ENCODE measurements at places on chromosomes 16 and 17.
A peak's percentile ranks its signal among the peaks of the same experiment; 100 is the strongest.

GRCh38 chr17:74282587-74283370 lies 8.7 kb downstream of the DNAI2 start:
- DNase-seq, result no peak

DNA sequence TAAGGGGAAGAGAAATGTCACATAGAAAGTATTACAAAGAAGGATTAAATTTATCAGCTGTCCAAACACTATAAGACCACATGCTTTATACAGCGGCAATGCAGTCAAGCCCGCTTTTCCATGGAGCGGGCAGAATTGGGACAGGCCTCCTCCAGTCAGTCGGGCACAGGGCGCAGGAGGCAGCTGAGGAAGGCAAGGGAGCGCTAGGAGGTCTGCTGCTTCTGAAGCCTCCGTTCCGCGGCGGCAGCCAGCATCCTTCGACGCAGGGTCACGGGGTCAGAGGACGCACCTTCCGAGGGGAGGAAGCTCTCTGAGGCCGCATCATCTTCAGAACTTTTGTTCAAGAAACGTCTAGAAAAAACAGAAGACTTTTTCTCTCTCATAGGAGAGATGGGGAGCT lies 62.6 kb downstream of the AMFR start:
- DNase-seq, result no peak

GRCh38 chr17:68207651-68208253 lies 40.1 kb upstream of the AMZ2 start:
- no peak for DNase-seq

DNA sequence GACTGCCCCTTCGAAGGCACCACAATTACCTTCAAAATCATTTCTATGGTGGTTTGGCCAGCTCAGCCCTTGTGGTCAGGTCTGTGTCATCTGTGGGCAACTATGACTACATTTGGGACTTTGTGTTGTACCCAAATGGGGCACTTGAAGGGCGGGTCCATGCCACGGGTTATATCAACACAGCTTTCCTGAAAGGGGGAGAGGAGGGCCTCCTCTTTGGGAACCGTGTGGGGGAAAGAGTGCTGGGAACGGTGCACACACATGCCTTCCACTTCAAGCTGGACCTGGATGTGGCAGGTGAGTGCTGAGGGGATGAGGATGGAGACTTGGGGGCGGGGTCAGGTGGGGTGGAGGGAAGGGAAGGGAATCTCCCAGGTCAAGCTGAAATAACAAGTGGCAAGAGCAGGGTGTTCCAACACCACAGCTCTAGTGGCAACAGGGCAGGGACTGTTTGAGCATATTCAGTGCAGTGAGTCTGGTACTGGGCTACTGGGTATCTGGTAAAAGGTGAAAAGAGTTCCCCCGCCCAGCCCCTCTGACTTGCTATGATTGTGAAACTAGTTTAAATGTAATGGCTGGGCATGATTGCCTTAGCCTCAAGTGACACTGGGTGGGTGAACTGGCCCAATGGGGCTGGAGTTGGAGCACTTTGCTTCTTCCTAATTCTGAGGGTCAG lies 1.7 kb downstream of the AOC2 start:
- no peak for DNase-seq

DNA sequence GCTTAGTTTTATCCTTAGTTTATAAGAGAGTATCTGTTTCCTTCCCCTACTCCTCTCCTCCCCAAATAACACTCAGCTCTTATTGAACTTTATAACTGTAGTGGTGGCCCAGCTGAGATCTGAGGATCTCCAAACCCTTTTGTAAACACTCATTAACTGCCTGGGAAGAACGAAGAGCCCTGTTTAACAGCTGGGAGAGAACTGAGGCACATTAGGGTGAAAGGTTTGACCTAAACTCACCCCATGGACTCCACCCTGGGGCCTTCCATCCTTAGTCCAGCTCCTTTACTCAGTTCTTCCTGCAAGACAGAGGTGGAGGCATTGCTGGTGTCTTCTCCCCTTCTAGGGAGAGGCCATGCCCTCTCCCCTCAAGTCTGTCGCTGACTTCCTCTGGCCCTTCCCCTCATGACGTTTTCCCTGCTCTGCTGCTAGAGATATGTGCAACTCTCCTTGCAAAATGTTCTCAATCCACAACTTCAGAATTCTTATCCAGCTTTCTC lies 1.2 kb upstream of the RARA start:
- DNase-seq, result no peak

DNA sequence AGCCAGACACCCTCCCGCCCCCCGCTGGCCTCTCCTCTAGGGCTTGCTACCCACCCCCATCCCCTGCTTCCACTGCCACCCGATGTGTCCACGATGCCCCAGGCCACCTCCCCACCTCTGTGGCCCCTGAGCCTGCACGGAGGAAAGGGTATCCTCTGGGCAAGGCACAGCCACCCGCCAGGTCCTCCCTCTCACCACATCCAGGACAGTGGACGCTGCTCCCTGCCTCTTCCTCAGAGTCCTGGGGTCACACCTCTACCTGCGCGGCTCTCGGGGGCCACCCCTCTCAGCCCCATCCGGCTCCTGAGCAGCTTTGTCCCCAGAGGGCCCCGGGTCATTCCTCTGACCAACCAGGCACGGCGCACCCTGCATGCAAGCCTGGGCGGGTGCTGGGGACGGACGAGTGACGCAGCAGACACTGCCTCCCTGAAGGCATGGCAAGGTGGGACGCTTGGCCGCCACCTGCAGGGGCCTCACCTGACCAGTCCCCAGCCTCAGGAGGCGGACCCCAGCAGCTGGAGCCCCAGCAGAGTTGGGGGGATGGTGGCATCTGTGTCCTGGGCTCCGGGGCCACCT lies 24.8 kb downstream of the FLYWCH1 start:
- no peak for DNase-seq

DNA sequence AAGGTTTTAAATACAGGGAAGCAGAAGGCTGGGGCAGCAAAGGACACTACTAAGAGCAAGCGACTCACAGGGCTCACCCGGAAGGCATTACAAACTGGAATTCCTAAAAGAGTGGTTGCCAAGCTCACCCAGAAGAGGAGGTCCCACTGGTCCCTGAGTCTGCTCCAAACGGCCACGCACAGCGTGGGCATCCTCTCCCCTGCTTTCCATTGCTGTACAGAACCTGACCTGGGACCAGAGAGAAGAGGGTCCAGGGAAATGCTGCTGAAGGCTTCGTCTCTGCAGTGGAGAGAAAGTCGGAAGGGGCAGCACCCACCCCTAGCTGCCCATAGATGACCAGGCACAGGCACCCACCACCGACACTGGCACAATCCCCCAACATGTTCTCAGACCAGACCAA lies 67.2 kb downstream of the ADCY9 start:
- no peak for DNase-seq

DNA sequence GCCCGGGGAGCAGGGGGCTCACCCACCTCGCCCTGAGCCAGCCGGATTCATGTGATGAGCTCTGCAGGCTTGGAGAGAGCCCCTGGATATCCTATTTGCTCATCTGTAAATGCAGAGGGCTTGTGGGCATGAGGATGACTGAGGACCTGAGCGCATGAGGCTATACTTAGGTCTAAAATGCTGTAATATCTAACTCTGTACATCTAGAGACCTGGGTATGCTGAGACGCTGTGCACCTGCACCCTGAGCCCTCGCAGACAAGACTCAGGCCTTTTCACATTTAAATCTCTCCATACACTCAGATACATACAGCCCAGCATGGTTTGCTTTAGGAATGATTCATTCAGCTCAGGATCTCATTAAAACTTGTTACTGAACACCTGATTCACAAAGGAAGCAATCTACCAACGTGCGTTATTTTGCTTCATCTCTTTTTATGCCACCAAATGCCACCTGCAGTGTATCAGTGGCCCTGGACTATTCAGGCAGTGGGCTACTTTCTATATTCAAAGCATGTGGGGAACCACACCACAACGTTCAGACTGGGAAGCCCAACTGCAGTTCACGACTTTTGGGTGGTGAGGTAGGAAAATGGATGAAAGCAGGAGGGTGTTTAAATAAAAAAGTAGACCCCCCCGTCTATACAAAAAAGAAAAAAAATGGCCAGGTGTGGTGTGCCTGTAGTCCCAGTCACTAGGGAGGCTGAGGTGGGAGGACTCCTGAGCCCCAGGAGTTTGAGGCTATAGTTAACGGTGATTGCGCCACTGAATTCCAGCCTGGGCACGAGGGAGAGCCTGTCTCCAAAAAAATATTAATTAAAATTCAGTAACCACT lies 12.0 kb downstream of the USP7 start:
- no peak for DNase-seq

DNA sequence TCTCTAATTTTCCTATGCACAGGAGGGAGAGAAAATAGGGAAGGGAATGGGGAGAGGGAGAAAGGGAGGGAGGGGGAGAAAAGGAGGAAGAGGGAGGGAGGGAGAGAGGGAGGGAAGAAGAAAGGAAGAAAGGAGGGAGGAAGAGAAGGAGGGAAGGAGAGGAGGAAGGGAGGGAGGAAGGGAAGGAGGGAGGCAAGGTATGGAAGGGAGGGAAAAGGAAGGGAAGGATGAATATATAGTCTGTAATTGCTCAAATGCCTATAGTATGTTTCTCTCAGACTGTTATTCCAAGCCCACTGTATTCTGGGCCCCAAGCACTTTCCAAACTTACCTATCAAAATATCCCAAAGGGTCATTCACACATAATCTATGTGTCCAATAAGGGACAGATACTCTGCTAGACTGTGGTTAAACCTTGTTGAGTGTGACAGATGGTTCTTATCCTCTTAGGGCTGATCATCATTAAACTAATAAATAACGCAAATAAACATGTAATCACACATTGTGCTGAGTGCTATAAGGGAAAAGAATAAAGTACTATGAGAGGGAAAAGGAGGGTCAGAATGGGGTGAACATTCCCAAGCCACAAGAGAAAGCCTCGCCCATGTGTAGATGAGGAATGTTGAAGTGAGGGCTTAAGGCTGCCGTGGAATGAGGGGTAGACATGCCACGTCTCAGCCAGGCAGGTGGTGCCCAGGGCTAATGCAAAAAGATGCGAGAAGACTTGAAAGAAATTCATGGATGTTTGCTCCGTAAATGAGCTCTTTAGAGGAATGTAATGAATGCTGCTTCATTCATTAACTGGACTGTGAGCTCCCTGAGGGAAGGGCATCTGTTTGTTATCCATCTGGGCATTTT lies 30.6 kb downstream of the ASIC2 start:
- no peak for DNase-seq

DNA sequence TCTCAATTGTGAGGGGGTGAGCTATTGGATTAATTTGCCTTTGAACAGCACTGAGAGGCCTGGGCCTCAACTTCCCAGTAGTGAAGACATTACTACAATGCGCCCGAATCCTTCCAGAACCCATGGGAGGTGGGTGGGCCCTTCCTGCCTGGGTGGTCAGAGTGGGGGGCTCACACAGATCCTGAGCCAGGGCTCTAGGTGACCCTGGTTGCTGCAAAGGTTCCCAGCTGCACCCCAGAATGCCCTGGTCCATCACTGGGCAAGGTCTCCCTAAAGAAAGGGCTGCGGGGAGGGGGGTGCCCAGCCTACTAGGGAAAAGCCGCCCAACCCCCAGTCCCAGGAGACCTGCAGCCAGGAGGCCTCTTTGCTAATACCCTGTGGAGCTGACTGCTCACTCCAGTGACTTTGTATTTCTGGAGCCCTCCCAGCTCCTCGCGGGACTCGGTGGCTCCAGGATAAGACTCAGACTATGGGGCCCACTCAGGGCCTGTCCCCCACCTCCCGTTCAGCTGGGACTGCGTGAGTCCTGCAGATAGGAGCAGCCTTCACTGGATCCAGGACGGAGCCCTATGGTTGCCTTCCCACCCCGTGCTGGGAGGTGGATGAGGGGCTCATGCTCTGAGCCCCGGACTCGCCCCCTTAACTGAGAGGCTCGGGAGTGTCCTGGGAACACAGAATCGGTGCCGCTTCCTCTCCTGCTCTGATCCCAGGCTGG lies 40.2 kb downstream of the SLC7A5 start:
- DNase-seq, result peak; percentile 15

- no peak for DNase-seq
Observed at GRCh38 chr17:30422171-30422570, 43.4 kb downstream of the CPD start.

DNA sequence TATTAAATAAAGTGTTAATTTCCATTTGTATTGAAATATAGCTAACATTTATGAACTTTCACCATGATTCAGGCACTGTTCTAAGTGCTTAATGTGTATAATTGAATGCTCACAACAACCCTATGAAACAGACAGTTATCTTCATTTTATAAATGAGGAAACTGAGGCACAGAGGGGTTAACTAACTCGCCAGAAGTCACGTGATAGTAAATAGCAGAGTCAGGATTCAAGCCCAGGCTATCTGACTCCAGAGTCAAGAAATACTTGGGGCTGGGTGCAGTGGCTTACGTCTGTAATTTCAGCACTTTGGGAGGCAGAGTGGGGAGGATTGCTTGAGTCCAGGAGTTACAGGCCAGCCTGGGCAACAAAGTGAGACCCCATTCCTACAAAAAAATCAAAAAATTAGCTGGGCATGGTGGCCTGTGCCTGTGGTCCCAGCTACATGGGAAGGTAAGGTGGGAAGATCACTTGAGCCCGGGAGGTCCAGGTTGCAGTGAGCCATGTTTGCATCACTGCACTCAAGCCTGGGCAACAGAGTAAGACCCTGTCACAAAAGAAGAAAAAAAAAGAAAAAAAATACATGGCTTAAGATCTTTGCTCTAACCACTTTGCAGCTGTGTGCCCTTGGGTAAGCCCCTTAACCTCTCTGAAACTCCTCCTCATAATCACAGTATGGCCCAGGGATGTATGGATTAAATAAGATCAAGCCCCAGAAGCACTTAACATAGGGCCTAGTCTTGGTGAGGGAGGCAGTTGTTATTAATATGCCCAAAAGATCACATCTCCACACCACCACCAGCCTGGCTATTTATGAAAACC lies 29.0 kb downstream of the WSB1 start:
- DNase-seq, result no peak

DNA sequence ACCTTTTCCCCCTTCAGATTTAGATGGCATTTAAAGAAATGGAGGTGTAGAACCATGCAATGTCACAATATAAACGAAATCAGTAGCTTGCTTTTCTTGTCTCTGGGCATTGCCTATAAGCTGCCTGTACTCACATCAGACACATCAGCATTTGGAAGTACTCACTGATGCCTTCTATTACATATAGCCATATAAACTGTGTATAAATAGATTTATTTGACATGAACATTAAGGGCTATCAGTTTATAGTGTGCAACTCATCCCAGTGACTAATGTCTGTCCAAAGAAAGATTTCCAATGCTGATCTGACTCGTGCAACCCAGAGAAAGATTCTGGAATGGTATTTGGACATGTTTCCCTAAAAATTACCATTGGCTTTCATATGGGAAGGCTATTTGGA lies 417.9 kb upstream of the MAF start:
- no peak for DNase-seq

DNA sequence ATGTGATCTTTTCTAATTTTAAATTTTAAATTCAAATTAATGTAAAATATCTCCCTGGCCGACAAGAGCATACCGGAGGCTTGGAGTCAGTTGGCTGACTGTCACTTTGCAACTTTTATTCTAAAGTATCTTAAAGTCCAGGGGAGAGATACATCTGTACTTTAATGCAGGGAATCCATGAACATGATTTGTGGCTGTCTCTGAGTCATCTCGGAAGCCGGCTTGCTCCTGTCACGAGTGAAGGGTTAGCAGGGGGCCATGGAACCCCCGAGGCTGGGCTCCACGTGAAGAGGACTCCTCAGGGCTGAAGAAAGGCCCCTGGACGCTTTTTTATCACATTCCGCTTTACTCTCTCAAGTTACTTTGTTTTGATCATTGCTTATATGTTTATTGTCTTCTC lies 13.3 kb downstream of the TVP23A start:
- no peak for DNase-seq

- no peak for DNase-seq
Observed at GRCh38 chr16:85534536-85535351, 78.4 kb upstream of the GSE1 start.

- DNase-seq, result no peak
Observed at GRCh38 chr17:31798205-31798724, 60.8 kb downstream of the COPRS start.

GRCh38 chr16:30063278-30063892 lies 2.2 kb upstream of the ALDOA start:
- no peak for DNase-seq
